Prostate gland (tissue), 2 donors: ENCODE measurements at places on chromosomes 12 and 14.
A peak's percentile ranks its signal among the peaks of the same experiment; 100 is the strongest.

DNA sequence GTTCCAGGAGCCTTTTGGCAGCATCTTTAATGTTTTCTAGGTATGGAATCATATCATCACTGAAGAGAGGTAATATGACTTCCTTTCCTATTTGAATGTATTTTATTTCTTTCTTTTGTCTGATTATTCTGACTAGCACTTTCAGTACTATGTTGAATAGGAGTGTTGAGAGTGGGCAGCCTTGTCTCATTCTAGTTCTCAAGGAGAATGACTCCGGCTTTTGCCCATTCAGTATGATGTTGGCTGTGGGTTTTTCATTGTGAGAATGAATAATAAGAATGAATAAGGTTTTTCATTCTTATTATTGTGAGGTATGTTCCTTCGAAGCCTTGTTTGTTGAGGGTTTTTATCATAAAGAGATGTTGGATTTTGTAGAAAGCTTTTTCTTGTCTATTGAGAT is 98.9 kb downstream of the GPHN start:
- no peak overlapping the region for H3K4me3 ChIP-seq
- no peaks in the 10 kb centered on the region for H3K27me3 ChIP-seq
- H3K4me1 ChIP-seq, result no peaks in the 10 kb centered on the region
- no peaks in the 10 kb centered on the region for H3K36me3 ChIP-seq

GRCh38 chr12:58509116-58509885 is 411.0 kb downstream of the LRIG3 start:
- H3K27me3 ChIP-seq, result no peaks in the 10 kb centered on the region
- no peak overlapping the region for H3K27ac ChIP-seq
- DNase-seq, result no peak
- no peak overlapping the region for H3K4me3 ChIP-seq
- no peaks in the 10 kb centered on the region for H3K4me1 ChIP-seq

DNA sequence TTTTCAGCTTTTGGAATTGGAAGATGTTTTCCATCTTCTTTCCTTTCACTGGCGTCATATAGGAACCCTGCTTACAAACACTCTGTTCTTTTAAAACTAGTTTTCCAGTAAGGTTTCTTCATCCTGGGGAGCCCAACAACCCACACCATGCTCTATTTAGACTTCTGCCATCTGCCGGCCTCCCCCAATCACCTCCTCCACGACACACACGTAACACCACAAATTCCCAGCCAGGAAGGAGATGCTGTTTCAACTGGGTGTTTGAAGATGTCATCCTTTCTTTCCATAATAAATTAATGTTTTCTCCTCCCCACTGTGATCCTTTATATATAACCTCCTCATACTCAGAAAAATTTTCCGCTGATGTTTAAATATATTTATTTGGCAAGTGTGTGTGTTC is 231.4 kb upstream of the DDHD1 start:
- no peak for DNase-seq
- H3K4me1 ChIP-seq, result no peaks in the 10 kb centered on the region
- no peaks in the 10 kb centered on the region for H3K27me3 ChIP-seq
- no peak overlapping the region for H3K4me3 ChIP-seq
- H3K36me3 ChIP-seq, result no peaks in the 10 kb centered on the region

- H3K4me1 ChIP-seq, result no peaks in the 10 kb centered on the region
- H3K36me3 ChIP-seq, result peaks cover 17% of the 10 kb centered on the region
- no peaks in the 10 kb centered on the region for H3K27me3 ChIP-seq
- H3K4me3 ChIP-seq, result no peak overlapping the region
Measured at GRCh38 chr12:112190231-112191025, 65.1 kb downstream of the TRAFD1 start.

DNA sequence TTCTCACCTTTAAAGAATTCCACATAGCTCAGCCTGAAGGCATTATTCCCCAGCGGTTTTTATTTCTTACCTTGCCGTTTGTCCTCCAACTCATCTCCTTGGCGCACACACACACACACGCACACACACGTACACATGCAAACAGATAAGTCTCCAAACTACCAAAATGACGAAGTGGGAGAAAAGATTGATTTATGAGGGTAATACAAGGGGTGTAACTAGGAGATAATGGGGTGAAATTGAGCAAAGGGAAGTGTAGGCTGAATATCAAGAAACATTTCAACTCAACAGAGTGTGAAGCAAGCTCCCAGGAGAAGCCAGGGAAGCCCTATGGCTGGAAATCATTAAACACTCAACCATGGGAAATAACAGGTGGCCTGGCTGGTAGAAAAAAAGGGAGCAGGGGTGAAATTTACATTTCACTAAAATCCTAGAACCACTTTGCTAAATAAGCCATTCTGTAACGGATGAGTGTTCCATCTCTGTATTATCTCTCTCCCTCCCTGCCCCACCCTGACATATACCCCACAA is 41.0 kb downstream of the GRIN2B start:
- H3K27me3 ChIP-seq, result no peaks in the 10 kb centered on the region
- no peaks in the 10 kb centered on the region for H3K4me1 ChIP-seq
- DNase-seq, result no peak
- H3K27ac ChIP-seq, result no peak overlapping the region

DNA sequence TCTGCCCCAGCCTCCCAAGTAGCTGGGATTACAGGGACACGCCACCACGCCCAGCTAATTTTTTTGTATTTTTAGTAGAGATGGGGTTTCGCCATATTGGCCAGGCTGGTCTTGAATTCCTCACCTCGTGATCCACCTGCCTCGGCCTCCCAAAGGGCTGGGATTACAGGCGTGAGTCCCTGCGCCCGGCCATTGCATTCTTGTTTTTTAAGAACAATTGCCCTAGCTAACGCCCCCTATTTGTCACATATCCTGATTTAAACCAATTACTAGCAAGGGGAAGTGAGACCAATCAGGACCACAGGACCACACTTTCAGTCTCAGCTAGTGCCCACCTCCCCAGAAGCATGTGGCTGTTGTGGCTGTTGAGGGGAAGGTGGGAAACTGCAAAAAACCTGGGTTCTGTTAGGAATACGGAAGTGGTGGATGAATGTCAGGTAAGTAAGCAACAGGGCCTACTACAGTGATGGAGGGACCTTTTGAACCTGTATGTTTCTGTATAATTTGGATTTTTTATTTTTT is 37.8 kb upstream of the NFYB start:
- peaks cover 5% of the 10 kb centered on the region for H3K4me1 ChIP-seq
- DNase-seq, result no peak
- no peaks in the 10 kb centered on the region for H3K27me3 ChIP-seq
- no peak overlapping the region for H3K4me3 ChIP-seq

DNA sequence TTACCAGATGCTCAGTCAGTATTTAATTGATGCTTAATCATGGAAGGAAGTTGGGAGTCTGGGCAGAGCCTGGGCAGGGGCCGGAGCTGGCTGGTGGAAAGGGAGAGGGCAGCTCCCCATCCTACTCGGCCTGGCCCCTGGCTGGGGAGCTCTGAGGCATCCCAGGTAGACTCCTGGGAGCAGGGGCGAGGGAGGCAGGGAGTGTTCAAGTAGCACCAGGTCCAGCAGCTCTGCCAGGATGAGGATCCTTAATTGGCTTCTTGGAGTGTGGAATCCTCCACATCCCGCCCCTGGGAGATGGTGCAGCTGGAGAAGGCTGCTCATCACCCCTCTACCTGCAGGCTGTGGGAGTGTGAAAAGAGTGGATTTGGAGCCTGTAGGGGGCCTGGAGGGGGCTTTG is 30.9 kb downstream of the SYNDIG1L start:
- no peak overlapping the region for H3K4me3 ChIP-seq
- peaks cover 3% of the 10 kb centered on the region for H3K4me1 ChIP-seq
- no peak overlapping the region for H3K27ac ChIP-seq

GRCh38 chr12:132375747-132376463 is 46.5 kb upstream of the GALNT9 start:
- no peak overlapping the region for H3K27ac ChIP-seq
- DNase-seq, result no peak
- no peaks in the 10 kb centered on the region for H3K4me1 ChIP-seq
- no peak overlapping the region for H3K4me3 ChIP-seq
- no peaks in the 10 kb centered on the region for H3K36me3 ChIP-seq

GRCh38 chr12:67077617-67078016 is 191.5 kb upstream of the CAND1 start:
- no peaks in the 10 kb centered on the region for H3K27me3 ChIP-seq
- no peak overlapping the region for H3K27ac ChIP-seq
- no peaks in the 10 kb centered on the region for H3K4me1 ChIP-seq
- H3K4me3 ChIP-seq, result no peak overlapping the region

GRCh38 chr14:94129758-94130414 is 482 bp upstream of the IFI27L2 start:
- H3K36me3 ChIP-seq, result no peaks in the 10 kb centered on the region
- no peak for DNase-seq
- H3K27ac ChIP-seq, result peak overlapping the region; percentile 56
- peak overlapping the region; percentile 26 for H3K4me3 ChIP-seq
- no peaks in the 10 kb centered on the region for H3K27me3 ChIP-seq

- H3K27ac ChIP-seq, result no peak overlapping the region
- H3K27me3 ChIP-seq, result no peaks in the 10 kb centered on the region
- H3K4me3 ChIP-seq, result no peak overlapping the region
- no peaks in the 10 kb centered on the region for H3K4me1 ChIP-seq
- no peak for DNase-seq
Measured at GRCh38 chr12:29132316-29132715, 16.8 kb upstream of the FAR2 start.

DNA sequence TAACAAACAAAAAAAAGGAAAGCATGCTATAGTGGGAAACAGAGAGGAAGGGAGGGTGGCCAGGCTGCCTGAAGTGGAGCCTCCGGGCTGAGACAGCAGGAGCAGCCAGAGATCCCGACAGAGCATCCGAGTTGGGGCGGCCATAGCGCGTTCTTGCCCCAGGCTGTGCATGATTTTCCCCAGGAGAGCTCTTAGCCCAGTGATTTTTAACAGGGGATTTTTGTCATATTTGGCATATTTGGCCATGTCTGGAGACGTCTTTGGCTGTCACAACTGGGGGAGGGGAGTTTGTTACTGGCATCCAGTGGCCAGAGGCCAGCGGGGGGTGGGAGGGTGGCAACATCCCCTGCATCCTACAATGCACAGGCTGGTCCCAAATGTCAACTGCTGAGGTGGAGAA is 23.6 kb downstream of the BDKRB1 start:
- no peaks in the 10 kb centered on the region for H3K4me1 ChIP-seq
- no peak overlapping the region for H3K27ac ChIP-seq
- no peak overlapping the region for H3K4me3 ChIP-seq
- DNase-seq, result no peak
- no peaks in the 10 kb centered on the region for H3K36me3 ChIP-seq
- H3K27me3 ChIP-seq, result no peaks in the 10 kb centered on the region

GRCh38 chr12:4859478-4860210 is 50.1 kb upstream of the KCNA1 start:
- no peaks in the 10 kb centered on the region for H3K36me3 ChIP-seq
- no peaks in the 10 kb centered on the region for H3K27me3 ChIP-seq
- H3K4me3 ChIP-seq, result no peak overlapping the region
- peaks cover 10% of the 10 kb centered on the region for H3K4me1 ChIP-seq
- no peak overlapping the region for H3K27ac ChIP-seq
- DNase-seq, result no peak

DNA sequence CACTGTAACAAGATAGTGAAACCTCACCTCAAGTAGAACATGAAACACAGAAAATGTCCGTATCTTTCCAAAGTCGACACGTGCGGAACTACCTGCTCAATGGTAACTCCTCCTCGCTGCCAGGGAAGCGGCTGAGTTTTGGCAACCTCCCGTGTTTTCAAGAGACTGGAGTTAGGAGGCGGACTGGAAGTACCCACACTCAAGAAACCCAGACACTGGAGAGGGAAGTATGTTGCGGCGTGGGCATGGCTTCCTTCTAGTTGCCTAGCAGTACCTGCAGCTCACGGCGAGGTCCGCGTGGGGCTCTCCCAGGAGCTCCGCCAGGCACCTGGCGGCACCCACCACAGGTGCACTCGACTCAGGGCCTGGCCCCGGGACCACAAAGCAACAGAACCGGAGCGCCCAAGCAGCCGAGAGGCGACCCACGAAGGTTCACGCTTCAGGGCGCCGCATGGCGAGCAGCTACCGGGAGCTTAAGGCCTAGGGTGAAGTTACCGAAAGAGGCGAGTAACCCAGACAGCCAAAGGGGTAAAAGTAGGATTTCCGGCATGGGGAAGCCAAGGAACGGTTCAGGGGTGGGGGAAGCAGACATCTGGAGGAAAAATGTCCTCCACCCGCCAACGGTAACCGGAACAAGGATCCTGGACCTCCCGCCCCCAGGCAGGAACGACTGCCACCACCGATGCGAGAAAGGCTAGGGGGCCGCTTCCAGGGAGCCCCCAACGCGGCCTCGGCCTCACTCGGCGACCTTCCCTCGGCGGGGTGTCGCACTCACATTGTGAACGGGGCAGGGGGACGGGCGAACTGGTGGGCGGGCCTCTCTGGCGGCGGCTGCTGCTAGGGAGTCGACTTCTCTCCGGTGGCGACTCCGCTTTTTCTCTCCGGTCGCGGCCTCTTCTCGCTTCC is 608 bp downstream of the PTGES3 start:
- H3K27me3 ChIP-seq, result no peaks in the 10 kb centered on the region
- DNase-seq, result peak; percentile 66
- no peaks in the 10 kb centered on the region for H3K4me1 ChIP-seq
- H3K27ac ChIP-seq, result peak overlapping the region; percentile 100
- no peaks in the 10 kb centered on the region for H3K36me3 ChIP-seq

DNA sequence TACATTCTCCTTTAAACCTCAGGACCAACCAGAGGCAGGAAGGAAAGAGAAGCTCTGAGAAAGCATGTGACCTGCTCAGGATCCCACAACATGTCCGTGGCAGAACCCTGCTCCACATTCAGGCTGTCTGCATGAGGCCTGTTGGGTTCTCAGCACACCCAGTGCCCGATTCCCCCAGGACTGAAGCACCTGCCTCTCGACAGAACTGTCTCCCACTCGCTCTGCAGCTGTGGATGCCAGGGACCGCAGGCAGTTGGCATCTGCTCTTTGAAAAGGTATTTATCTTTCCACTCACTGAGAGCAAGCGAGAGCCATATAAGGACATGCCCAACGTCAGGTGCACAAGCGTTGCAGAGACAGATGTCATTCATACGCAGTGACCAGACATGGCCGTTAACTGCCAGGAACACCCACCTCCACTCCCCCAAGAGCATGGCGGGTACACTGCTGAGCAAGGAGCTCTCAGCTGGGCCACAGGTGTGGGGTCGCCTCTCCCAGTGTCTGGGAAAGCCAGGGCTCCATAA is 18.9 kb downstream of the PITPNM2 start:
- DNase-seq, result peak; percentile 79
- H3K4me1 ChIP-seq, result peaks cover 3% of the 10 kb centered on the region
- H3K27ac ChIP-seq, result no peak overlapping the region
- no peaks in the 10 kb centered on the region for H3K36me3 ChIP-seq
- no peaks in the 10 kb centered on the region for H3K27me3 ChIP-seq

DNA sequence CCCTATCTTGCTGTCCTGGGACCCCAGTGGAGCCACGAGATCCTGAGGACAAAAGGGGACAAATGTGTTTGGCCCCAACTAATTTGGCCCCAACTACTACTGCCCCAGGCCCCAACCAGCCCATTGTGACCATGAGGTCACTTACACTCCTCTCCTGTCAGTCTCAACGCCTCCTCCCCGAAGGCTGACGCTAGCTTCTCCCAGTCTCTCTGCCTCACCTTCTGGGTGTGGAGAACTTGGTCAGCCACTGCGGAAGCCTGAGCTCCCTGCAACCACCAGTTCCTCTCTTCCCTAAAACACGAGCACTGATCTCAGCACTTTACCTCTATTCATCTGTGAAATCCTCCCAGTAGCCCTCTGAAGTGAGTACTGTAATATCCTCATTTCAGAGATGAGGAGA is 13.3 kb downstream of the FAM181A start:
- H3K27ac ChIP-seq, result no peak overlapping the region
- no peaks in the 10 kb centered on the region for H3K36me3 ChIP-seq
- H3K4me1 ChIP-seq, result no peaks in the 10 kb centered on the region
- no peak overlapping the region for H3K4me3 ChIP-seq

GRCh38 chr12:44389896-44390295 is 486.2 kb downstream of the NELL2 start:
- H3K4me3 ChIP-seq, result no peak overlapping the region
- H3K36me3 ChIP-seq, result no peaks in the 10 kb centered on the region
- DNase-seq, result no peak
